B cell (primary cell): ENCODE measurements at places on chromosomes 7 and 10. TPM values are rescaled to one million over a fixed set of nuclear protein-coding genes. Genes with fewer than 3 reads are reported as not detected.

The RBP3 gene
- not detected in 2 replicates for total RNA-seq

The NUTM2A gene
- 0.63 and 0.96 TPM in 2 replicates for total RNA-seq

The ECD gene
- 37.1 and 38.8 TPM in 2 replicates for total RNA-seq

The TMEM130 gene
- 0.20 and 0.49 TPM in 2 replicates for total RNA-seq

The SEMA3D gene
- total RNA-seq: 0.36 and 0.59 TPM in 2 replicates

The CYP51A1 gene
- total RNA-seq: 36.1 and 37.9 TPM in 2 replicates

The CARD11 gene
- 129 and 133 TPM in 2 replicates for total RNA-seq

The TAS2R3 gene
- total RNA-seq: 8.6 and 9.5 TPM in 2 replicates

The UPK3BL2 gene
- 68.2 and 79.9 TPM in 2 replicates for total RNA-seq

The PON1 gene
- total RNA-seq: not detected in 2 replicates

The COMTD1 gene
- 12.3 and 14.5 TPM in 2 replicates for total RNA-seq

The IKZF1 gene
- 254 and 261 TPM in 2 replicates for total RNA-seq

The SLC29A4 gene
- 0.24 and 0.67 TPM in 2 replicates for total RNA-seq

The GCC1 gene
- 25.5 and 26.4 TPM in 2 replicates for total RNA-seq

The SPOCK2 gene
- 133 and 139 TPM in 2 replicates for total RNA-seq

The CPXM2 gene
- not detected in 2 replicates for total RNA-seq

The GPR37 gene
- not detected in 2 replicates for total RNA-seq
